ENCODE measurements at places on chromosomes 7 and 10.
A peak's percentile ranks its signal among the peaks of the same experiment; 100 is the strongest.

- DNase-seq: no peak
These were observed 180.8 kb downstream of the CCDC71L start for GRCh38 chr7:106480161-106480579.

DNA sequence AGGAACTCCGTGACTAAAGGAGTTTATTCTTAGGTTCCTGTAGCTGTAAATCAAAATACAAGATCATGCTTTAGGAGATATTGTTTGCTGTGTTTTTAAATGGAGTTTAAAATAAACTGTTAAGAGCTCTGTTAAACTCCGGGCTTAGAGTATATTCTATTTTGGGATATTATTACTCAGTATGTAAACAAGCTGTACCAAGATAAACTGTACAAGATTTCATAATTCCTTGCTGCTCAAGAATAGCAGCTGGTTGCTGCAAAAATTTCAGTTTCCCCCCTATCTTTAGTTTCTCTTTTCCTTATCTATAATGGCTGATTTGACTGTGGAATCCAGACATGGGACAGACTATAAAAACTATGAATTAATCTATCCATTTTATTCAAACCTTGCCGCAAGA, 215.7 kb downstream of the HTR7 start:
- DNase-seq: no peak

- peak; percentile 81 for DNase-seq
These were observed 53.3 kb downstream of the FHIP2A start for GRCh38 chr10:114874827-114875411.

GRCh38 chr10:6400821-6401465, 179.1 kb downstream of the PRKCQ start:
- peak; percentile 35 for DNase-seq
